ENCODE measurements at places on chromosomes 11 and 22.

DNA sequence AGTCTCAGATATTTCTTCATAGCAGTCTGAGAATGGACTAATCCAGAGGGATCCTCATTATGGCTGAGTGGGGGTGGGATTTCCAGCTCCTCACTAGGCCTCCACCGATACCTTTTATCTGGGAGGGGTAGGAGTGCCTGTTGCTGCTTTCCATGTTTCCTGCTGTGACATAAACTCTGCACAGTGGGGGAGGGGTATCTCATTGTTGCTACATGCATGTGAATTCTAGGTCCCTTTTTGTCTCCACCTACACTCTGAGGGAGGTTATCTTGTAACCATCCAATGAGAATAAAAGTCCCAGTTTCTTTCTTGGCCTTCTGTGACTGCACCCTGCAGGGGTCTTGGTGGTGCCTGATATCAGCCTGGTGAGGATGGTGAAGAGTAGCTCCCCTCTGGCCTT lies 60.5 kb downstream of the ADAMTS15 start:
- no peak for DNase-seq

DNA sequence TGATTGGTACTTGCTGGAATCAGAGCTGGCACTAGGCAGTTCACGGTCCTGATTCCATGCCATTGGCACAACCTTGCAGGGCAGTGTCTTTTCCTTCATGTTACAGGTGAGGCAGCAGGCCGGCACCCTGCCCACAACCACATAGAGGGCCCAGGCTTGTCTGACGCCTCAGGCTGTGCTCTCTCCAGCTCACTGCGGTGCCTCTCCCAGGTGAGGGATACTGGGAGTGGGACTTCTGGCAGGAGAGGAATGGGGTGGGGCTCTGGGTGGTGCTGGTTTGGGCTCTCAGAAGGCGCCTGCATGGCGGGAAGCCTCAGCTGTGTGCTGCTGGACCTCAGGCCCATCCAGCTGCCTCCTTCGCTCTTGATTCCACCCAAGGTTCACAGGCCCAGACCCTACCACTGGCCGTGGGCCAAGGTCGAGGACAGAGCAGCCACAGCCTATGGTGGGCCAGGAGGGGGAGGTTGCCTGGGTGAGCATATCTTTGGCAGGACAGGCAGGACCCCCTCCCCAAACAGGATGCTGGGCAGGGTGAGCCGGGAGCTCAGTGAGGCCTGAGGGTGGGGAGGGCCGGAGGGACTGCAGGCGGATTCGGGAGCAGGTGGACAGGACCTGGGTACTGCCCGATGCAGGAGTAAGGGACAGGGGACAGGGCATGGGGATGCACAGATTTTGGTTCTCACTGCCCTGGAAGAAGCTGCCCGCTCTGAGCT lies 7.0 kb upstream of the MPPED1 start:
- no peak for DNase-seq

DNA sequence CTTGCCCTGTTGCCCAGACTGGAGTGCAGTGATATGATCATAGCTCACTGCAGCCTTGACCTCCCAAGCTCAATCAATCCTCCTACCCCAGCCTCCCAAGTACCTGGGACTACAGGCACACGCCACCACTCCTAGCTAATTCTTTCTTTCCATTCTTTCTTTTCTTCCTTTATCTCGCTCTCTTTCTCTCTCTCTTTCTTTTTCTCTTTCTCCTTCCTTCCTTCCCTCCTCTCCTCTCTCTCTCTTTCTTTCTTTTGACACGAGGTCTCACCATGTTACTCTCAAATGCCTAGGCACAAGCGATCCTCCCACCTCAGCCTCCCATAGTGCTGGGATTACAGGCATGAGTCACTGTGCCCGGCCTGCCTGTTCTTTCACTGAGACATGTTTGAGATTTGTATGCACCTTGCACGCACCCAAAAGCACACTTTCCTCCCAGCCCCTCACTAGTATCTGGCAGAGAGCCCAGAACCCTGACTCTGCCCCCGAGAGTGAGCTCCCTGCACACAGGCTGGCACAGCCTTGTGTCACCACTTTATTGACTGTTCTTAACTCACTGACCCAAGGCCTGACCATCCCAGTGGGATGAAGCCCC lies 56.8 kb downstream of the CD6 start:
- no peak for DNase-seq

GRCh38 chr11:132312701-132313111 lies 942.3 kb downstream of the NTM start:
- DNase-seq: peak; percentile 23

Data from HuH-7 (cell line).